ENCODE measurements at places on chromosomes 4 and X.
A peak's percentile ranks its signal among the peaks of the same experiment; 100 is the strongest.

DNA sequence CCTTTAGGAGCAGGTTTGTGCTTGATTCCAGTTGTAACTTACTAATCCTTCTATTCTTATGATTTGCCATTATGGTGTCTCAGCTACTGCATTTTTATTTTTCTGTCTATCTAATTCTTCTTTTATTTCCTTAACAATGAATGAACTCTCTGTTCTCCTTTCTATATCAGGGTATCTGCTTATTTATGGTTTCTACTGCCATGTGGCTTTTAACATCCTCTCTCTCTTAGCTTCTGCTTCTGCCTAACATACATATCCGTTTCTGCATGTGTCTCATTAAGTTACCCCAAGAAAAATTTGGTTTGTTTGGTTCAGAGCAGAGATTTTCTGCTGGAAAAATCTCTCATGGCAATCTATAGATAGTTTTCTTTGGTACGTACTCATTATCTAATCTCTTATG, 614.4 kb downstream of the RPA4 start:
- no peak for DNase-seq

GRCh38 chr4:188439641-188440311, 300.5 kb downstream of the TRIML1 start:
- no peak for DNase-seq

DNA sequence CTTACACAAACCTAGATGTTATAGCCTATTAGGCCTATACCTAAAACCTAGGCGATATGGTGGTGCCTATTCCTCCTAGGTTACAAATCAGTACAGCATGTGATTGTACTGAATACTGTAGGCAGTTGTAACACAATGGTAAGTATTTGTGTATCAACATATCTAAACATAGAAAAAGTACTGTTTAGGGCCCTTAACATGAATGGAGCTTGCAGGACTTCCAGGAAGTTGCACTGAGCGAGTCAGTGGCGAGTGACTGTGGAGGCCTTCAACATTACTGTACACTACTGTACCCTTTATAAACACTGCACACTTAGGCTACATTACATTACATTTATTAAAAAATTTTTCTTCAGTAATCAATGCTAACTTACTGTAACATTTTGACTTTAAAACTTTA, 37.8 kb downstream of the WWC2 start:
- DNase-seq = no peak

- DNase-seq = no peak
These were observed 124.4 kb upstream of the SLC34A2 start for GRCh38 chr4:25531272-25531671.

DNA sequence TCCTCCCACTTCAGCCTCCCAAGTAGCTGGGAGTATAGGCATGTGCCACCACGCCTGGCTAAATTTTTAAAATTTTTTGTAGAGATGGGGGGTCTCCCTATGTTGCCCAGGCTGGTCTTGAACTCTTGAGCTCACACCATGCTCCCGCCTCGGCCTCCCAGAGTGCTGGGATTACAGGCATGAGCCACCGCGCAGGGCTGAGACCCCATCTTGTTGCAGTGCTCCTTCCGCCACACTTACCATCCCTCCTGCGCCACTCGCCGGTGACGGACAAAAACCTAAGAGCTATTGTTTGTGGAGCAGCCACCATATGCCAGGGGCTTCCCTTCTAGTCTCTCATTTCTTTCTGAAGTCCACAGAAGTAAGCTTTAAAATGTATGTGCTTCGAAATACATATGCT, 34.5 kb downstream of the NSG1 start:
- no peak for DNase-seq

GRCh38 chr4:186740822-186741221, 17.2 kb upstream of the FAT1 start:
- DNase-seq = no peak

- no peak for DNase-seq
These were observed 113.2 kb upstream of the PPP2R3B start for GRCh38 chrX:499870-500364.

GRCh38 chr4:99655308-99656081, 2.1 kb downstream of the C4orf54 start:
- DNase-seq = no peak

GRCh38 chrX:9293051-9293496, 171.8 kb upstream of the TBL1X start:
- DNase-seq = no peak

DNA sequence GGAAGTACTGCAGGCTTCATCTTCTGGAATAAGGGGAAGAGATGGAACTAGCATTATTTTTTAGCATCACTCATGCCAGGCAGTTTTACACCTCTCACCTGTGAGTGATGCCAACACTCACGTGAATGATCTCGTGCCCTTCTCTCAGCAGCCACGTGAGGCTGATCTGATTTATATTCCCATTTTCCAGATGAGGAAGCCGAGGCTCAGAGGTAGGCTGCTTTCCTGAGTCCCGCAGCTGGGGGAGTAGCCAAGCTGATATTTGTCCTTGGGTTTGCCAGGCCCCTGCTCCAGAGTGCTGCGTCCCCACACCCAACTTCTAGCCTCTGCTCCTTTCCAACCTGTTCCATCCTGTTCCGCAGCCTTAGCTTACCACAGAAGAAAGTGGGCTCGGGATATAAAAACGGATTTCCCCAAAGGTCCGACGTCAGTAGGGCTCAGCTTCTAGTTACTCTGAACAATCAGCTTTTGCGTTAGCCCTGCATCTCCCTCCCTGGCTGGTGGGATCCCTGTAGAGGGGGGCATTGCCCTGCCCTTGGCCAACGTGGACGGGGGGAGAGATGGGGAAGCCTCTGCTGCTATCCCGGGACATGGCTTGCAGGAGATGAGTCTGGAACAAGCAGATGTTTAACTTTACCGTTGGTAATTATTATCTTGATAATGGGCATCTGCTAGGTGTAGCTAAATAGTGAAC, 9.3 kb downstream of the EVC start:
- DNase-seq = no peak

DNA sequence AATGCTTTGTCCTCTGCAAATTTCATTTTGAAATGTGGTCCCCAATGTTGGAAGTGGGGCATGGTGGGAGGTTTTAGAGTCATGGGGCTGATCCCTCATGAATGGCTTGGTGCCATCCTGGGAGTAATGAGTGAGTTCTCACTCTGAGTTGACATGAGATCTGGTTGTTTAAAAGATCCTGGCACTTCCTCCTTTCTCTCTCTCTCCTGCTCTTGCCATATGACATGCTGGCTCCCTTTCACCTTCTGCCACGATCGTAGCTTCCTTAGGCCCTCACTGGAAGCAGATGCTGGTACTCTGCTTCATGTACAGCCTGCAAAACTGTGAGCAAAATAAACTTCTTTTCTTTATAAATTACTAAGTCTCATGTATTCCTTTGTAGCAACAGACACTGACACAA, 262.0 kb downstream of the IL15 start:
- no peak for DNase-seq

GRCh38 chr4:129394635-129395034, 298.7 kb downstream of the C4orf33 start:
- DNase-seq = no peak

DNA sequence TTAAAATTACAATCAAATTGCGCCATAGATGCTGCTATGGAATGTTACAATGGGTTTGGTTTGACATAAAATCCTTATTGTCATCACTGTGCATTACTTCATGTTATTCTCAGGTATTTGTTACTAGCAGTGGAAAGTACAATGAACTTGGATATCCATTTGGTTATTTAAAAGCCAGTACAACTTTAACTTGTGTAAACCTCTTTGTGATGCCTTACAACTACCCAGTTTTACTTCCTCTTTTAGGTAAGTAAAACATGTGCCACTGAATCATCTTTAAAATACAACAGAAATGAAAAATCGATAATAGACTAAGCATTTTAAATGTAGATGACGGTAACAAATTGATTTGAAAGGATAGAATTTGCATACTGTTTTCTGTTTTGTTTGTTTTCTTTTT, 35.6 kb downstream of the INTS6L start:
- DNase-seq = no peak

DNA sequence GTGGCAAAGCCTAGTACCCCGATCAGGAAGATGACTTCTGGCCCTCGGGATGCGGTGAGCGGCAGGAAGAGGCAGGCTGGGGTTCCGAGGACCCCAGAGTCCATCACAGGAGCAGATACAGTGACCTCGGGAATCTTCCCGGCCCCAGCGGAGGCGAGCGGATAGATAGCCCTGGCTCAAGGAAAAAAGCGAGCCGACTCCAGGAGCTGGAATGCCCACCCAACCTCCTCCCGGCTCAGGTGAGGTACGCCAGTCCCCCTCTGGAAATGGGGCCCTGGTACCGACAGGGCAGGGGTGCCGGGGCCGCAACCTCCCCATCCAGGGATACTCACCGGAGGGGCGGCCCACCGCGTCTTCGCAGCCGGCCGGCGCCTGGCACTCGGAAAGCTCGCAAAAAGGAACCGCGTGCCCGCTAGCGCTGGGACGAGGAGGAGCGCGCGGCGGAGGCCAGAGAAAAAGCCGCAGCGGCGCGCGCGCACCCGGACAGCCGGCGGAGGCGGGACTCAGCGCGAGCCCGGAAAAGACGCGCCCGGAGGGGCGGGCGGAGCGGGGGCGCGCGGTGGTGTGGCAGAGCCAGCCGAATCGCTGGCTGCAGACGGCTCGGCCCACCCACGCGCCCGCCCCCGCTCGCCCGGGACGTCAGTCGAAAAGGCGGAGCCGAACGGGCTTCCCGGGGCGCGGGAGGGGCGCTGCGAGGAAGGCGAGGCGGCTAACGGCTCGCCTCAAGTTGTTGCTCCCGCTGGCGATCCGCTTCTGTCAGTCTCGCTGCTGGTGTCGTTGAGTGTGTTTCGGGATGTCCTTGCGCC, at the start of gene ACSL4:
Gene ACSL4 (minus strand): TSS at position 451 of the 806 bp plus-strand sequence. CDS start 49,894 bp downstream, outside the sequence.
- DNase-seq = peak; percentile 82

- no peak for DNase-seq
These were observed 256.2 kb downstream of the FSTL5 start for GRCh38 chr4:161907590-161907955.

- DNase-seq = no peak
These were observed 41.3 kb downstream of the RAPGEF2 start for GRCh38 chr4:159144112-159144694.

- DNase-seq = no peak
These were observed 890 bp upstream of the NAP1L5 start for GRCh38 chr4:88698519-88698918.

DNA sequence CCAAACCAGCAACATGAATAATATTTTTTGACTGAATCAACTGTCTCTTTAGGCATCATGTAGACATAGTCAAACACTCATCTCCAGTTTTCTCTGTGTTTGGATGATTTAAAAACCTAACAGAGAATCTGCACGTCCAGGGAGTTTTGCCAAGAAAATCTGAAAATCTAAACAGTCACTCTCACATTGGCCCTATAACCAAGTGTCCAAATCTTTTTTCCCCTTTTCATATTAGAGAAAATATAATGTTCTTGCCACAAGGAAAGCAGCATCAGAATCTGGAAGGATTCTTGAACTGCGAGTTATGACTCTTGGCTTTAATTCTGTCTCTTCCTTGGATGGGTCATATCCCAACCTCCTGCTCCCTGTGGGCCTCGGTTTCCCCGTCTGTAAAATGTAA, 8.8 kb upstream of the CHRDL1 start:
- DNase-seq = no peak

- DNase-seq = no peak
These were observed 31.6 kb upstream of the HUWE1 start for GRCh38 chrX:53718073-53718472.

DNA sequence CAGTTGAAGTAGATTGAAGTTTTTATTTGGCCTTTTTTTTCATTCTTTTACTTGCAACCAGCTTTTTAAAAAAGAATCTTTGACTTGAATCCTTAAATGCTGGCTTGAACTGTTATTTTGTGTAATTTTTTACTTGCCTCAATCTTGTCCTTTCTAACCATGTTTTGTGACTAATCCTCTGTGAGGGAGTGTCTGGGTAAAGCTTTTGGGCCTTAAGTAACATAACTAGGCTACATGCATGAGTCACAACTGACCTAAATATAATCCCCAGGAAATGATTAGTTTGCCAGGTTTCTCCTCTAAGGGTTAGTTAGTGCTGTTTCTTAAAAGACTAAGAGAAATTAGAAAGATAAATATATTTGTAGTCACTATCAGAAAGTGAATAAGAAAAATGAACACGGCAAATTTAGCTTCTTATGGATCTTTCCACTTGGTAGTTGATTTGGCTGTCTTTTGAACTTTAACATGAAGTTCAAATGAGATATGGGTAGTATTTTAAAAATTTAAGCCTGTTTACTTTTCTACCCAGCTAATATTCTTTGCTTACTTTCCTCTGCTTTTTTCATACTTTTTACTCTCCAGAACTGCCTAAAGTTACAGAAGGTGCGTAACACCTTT, 13.0 kb downstream of the EXOC1 start:
- DNase-seq = no peak

DNA sequence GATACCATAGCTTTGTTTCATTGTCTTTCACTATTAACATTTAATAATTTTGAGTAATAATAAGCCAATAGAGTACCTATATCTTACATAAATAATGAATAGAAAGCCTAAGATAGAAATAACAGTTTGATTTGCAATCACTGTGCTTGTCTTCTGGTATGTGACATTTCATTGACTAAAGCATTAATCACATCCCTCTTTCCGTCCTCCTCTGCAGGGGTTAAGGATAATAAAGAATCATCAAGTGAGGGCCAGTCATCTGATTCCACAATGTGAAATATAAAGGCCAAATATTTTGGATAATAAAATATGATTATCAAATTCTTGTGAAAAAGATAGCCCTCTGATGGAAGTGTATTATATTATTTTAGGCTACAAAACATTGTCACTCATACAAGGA, 2073.4 kb downstream of the ARAP2 start:
- no peak for DNase-seq

- DNase-seq = no peak
These were observed 54.5 kb downstream of the TSPAN5 start for GRCh38 chr4:98603683-98604521.

DNA sequence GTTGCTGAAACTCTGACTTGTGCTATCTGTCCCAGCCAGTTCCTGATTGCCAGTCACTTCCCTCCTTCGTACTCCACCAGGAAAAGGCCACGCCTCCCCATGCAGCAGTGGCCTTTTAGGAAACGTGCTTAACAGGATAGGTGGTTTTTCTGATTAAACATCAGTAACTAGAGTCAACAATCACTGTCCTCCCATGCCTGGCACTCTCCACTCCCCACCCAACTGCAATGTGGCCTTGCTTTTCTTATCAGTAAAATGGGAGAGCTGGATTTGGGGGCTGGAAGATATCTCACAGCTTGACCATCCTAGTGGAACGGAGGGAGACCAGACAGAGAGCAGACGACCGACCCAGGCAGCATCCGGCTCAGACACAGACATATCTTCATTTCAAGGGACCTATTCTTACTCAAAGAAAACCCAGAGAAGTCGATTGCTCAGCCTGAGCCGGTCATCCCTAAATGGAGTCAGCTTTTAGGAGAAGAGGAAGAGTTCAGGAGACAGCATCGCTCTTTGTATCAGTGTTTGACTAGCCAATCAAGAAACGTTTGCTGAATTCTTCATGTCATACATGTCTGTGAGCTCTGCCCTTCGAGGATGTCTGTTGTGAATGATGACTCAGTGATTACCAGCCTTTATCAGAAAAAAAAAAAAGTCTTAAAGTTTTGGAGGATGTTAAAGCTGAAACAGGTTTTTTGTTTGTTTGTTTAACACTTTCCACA, 12.7 kb upstream of the UBA6 start:
- DNase-seq = no peak

- no peak for DNase-seq
These were observed 1509.6 kb downstream of the ADGRL3 start for GRCh38 chr4:62709618-62710252.

GRCh38 chr4:61195101-61195500, 5.0 kb upstream of the ADGRL3 start:
- no peak for DNase-seq

All from stimulated activated naive CD4-positive, alpha-beta T cell treated with Interleukin-2 at 50 U/mL for 16 hours (primary cell).